Stimulated activated CD8-positive, alpha-beta memory T cell treated with anti-CD3 and anti-CD28 coated beads, Interleukin-15, amount 100 ng/mL, for 4 hours (primary cell): ENCODE measurements at places on chromosomes 4 and X.

- no peak for DNase-seq
Measured at GRCh38 chr4:113738251-113738650, 23.3 kb downstream of the CAMK2D start.

DNA sequence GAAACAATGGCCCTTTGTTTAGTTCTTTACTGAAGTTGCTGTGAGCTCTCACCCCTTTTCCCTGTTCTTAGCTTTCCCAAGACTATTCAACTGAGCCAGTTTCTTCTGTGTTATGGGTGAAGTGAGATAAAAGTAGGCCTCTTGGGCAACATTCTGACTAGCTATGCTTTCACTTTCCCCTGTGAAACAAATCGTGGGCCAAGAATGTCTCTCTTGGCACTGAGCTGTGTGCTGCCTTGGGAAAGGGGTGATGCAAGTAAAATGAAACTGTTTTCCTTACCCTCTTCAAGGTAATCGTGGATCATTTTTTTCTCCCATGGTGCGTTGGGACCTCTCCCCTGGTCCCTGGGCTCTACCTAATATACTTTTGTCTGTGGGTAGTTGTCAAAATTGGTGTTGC is 653.9 kb upstream of the MAGEB2 start:
- DNase-seq, result no peak

DNA sequence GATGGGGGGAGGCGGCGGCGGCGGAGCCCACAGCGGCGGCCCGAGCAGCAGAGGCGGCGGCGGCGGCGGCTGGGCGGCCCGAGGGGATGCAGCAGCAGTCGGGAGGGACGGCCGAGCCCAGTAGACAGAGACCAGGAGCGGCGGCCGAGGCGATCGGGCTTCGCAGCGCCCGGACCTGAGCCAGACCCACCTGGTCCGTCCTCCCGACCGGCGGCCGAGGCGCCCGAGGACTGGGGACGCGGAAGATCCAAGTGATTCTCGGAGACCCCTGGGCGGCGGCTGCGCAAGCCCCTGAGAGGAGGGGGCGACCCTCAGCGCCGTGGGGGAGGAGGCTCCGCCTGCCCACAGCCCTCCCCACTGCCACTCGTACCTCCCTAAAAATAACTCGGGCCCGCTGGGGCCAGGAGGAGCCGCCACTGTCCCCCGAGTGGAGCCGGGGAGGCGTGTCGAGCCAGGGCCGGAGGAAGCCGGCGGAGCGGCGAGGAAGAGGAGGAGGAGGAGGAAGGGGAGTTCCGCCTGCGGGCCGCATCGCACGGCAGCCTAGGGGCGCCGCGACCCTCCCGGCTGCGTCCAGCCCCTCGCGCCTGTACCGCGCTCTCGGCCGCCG is 608 bp downstream of the RAPGEF2 start:
- DNase-seq, result no peak

DNA sequence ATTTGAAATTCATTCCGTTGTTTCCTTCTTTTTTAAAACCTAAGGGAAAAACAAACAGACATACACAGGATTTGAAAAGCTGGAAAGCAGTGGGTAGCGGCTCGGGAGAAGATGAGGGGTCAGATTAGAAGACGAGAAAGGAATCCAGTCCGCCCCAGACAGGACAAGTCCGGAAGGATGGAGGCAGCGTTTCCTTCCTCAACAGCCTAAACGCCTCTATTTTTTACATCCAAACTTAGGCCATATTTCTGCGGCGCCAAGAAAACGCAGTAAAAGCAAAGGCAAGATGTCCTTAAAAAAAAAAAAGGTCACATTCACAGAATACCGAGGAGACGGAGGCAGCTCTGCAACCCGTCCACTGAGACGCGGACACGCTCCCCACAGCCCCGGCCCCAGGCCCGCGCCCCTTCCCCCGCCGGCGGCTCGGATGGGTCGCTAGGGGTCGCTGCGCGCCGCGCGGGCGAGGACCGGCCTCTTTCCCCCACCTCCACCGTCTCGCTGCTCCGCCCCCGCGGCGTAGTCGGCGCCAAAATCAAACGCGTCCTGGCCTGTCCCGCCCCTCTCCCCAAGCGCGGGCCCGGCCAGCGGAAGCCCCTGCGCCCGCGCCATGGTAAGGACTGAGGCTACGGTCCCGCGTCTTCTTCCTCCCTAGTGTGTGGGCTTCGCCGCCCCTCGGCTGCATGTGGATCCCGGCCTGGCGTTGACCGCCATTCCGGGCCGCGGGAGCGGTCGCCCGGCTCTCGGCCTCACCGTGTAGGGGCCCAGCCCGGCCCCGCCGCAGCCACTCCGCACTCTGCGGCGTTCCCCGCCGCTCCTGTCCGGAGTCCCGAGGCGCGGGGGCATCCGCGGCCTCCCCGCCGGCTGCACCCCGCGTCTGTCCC is at the start of gene MND1:
MND1 (plus strand) TSS at position 558 of the 881 bp plus-strand sequence; CDS start at position 608, 50 bp downstream.
- DNase-seq, result peak; percentile 82

- no peak for DNase-seq
Measured at GRCh38 chr4:83240379-83240875, 44.2 kb downstream of the COQ2 start.
